ENCODE measurements at places on chromosomes 3 and 15.

DNA sequence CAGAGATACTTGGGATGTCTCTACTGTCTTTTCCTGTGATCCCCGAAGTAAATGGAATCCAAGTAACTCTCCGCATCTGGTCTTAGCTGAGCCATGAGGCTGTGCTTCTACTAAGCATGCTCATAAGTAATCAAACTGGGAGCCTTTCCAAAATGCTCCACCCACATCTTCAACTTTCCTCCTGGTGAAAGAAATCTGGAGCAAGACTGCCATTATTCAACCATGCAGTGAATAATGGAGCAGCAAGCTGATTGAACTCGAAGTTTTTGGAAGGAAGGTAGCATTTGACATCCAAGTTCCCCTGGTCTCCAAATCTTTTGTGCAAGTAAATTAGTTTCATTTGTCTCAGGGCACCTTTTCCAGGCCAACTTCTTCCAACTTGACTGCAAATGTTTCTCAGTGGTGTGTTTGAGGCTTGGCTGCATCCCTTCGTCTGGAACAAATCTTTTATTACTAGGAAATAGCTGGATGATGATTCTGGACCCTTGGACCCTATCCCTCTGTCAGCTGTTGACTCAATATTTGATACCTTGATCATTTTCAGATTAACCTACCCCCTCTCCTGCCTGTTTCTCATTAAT is 19.4 kb downstream of the GXYLT2 start:
- no peak for DNase-seq

DNA sequence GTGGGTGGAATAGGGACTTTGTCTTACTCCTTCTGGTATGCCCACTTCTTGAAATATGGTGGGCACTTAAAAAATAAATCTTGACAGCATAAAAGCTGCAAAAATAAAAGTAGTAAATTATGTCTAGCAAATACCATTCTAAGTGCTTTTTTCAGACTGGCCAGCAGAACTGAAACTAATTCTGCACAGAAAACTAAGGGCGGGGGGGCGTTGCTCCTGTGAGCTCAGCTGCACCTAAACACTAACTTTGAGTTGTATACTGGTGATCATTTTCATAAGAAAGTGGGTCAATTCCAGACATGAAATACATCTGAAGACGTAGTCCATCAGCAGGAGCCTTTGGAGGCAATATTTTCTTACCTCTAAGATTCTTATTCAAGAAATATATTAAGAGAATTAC is 114.8 kb downstream of the WDR76 start:
- DNase-seq = no peak

GRCh38 chr3:175041369-175041768 is 182.2 kb downstream of the NAALADL2 start:
- no peak for DNase-seq

GRCh38 chr3:168876346-168877035 is 780.8 kb upstream of the GOLIM4 start:
- DNase-seq = no peak

- no peak for DNase-seq
These were observed 61.6 kb downstream of the GJD2 start for GRCh38 chr15:34693053-34693744.

GRCh38 chr15:72451224-72451623 is 22.9 kb upstream of the ARIH1 start:
- DNase-seq = no peak

Measured in spleen (tissue), 13 donors.